Heart left ventricle (tissue), 16 donors: ENCODE measurements at places on chromosomes 1 and 21.
A peak's percentile ranks its signal among the peaks of the same experiment; 100 is the strongest.

DNA sequence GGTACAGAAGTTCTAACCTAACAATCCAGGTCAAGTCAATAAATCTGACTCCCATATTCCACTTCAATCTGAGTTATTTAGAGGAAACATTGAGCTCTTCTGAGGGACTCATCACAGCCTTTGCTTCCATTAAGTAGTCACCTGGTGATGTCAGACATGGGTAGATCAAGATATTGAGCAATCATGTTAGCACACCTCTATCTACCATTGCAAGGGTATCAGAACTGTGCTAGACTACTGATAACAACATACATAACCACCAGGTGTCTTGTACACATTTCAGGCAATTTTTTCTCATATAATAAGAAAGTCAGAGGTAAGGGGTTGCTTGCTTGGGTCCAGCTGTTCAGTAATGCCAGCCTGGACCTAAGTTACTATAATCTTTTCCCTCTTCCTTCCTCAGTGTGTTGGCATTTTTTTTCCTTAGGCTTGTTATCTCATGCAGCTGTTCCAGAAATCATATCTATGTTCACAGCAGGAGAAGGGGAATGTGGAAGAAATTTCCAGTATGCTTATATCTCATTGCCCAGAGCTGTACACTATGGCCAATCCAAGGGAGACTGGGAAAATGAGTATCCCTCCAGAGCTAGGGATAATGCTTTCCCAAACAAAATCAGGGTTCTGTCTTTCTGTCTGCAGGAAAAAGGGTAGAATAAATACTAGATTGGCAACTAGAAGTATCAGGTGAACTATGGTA is 52.3 kb downstream of the GRIK1 start:
- DNase-seq = no peak

DNA sequence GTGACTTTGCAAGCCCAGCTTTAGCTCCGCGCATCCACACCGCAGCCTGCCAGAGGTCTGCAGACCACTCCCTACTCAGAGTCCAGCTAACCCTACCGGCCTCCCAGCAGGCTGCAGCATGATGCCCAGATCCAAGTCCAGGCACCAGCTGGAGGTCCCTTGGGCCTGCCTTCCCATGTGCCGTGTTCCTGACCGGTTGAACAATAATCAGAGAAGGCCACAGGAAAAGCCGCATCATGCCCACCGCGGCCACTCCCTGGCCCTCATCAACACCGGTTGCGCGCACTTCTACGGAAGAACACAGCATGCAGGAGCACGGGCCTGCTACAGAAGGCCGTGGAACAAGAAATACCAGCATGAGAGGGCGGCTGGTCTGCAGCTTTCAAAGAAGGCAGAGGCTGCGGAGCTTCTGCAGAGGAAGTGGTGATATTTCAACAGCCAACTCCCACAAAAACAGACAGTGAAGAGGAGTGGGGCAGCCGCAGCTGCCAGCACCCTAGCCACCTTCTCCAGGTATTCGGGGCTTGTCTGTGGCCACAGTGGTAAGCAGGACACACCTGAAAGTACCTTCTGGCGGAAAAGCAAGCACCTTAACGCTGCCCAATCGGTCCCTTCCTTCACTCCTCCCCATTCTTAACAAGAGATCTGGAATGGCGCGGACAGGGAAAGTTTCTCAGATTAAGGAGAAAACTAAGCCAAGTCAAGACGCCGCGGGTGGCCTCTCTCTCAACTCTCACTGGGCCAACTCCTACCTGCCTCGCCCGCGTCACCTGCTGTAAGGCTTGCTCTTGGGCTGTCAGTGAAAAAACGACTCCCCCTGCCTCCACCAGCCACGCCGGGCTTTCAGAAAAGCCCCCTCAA is 1.5 kb downstream of the PGBD5 start:
- no peak for DNase-seq

DNA sequence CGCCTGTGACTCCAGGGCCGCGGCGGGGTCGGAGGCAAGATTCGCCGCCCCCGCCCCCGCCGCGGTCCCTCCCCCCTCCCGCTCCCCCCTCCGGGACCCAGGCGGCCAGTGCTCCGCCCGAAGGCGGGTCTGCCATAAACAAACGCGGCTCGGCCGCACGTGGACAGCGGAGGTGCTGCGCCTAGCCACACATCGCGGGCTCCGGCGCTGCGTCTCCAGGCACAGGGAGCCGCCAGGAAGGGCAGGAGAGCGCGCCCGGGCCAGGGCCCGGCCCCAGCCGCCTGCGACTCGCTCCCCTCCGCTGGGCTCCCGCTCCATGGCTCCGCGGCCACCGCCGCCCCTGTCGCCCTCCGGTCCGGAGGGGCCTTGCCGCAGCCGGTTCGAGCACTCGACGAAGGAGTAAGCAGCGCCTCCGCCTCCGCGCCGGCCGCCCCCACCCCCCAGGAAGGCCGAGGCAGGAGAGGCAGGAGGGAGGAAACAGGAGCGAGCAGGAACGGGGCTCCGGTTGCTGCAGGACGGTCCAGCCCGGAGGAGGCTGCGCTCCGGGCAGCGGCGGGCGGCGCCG is at the start of gene SIM2:
SIM2 (plus strand) TSS at position 135 of the 565 bp plus-strand sequence. CDS start 632 bp downstream, outside the sequence.
- no peak for DNase-seq

DNA sequence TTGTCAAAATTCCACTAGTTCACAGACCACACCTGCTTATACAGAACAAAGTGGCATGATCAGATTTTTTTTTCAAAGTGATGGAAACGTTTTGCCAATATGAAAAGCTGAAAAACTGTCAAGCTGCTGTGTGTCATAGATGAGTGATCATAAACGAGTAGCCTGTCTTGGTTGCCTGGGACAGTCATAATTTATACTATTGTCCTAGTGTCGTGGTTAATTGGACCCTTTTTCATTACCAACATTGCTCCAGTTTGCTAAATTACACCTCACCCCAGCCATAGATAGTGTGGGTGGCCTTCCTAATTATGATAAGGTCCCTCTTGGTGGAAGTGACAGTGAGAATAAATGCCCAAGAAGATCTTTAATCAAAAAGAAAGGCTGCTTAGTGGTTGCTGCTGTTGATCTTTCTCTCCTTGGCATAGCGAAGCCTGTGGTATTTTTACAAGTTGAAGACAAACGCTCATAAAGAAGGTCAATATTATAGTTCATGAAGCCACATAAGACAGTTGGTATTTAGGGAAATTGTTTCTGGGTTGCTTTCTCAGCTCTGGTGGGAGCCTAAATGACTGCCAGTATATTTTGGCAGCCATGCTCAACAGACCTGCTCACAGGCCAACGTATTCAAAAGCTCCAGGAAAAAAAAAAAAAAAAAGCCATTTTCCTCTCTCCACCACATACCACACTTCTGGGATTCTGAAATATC is 478.1 kb downstream of the PLA2G4A start:
- DNase-seq = no peak

GRCh38 chr1:2228694-2229036 is 546 bp downstream of the SKI start:
- DNase-seq = no peak

DNA sequence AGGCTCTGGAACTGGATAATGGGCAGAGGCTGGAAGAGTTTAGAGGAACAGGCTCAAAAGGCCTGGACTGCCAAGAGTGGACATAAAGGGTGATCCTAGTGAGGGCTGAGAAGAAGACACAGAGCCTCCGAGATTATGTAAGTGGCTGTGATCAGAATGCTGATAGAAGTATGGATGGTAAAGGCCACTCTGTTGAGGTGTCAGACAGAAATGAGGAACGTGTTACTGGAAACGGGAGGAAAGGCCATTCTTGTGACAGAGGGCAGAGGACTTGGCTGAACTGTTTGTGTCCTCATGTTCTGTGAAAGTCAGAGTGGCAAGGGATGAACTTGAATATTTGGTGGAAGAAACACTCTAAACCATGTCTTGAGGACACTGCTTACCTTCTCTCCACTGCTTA is 6.7 kb upstream of the ABCG1 start:
- DNase-seq = no peak

GRCh38 chr1:34924759-34925555 is 4.5 kb downstream of the DLGAP3 start:
- DNase-seq = peak; percentile 80

DNA sequence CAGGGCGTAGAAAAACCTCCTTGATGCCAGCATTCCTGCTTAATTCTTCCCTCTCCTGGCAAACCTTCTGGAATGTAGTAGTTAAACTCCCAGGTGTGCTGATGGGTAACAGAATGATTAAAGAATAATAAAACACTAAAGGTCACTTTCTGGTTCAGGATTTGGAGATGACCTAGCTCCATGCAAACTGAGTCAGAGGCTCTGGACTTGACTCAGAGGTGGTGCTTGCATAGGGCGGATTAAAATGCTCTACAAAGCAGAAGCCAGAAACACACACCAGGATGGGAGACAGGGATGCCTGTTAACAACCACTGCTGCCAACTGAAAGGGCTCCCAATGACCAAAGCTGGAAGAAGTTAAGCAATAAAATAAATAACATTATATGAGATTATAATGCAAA is 41.5 kb downstream of the KRTAP19-8 start:
- DNase-seq = no peak

GRCh38 chr1:29285771-29286170 is 49.4 kb downstream of the PTPRU start:
- no peak for DNase-seq

DNA sequence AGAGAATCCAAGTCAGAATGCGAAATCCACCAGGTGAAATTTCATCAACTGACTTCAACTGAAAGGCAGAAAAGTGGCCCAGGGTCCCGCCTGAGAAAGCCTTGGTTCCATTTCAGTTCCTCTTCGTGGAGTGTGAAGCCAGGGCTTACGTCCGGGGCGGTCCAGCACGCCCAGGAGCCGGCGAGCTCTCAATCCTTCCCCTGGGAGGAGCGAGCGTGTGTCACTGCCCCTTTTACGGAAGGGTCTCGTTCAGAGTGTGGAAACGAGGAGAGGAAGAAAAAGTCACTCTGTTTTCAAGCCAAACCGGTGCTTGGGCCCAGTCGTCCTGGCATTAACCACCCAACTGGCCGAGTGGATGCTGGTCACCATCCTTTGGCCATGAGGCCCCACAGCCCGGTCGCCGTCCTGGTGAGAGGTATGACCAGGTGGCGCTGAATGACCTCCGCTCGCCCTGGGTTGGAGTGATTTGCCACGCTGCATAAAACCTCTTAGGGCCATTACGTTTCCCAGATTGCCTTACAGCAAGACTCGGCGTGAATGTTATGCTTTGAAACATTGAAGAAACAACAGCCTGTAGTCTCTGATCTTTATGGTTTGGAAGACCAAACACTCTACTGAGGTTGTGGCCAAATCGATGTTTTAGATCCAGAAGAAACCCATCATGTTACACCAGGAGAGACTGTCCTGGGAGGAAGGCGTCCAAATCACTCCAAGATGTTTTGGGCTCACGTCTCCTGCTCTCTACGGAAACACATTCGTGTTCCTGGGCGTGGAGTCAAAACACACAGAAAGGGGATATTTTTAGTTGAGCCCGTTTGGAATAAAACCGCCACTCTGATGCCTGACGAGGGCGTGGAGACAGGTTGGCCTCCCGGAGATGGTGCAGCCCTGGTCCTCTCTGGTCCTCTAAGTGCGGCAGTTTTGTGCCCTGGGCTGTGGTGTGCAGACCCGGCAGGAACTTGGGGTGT is 93.6 kb upstream of the ACTRT2 start:
- DNase-seq = no peak

DNA sequence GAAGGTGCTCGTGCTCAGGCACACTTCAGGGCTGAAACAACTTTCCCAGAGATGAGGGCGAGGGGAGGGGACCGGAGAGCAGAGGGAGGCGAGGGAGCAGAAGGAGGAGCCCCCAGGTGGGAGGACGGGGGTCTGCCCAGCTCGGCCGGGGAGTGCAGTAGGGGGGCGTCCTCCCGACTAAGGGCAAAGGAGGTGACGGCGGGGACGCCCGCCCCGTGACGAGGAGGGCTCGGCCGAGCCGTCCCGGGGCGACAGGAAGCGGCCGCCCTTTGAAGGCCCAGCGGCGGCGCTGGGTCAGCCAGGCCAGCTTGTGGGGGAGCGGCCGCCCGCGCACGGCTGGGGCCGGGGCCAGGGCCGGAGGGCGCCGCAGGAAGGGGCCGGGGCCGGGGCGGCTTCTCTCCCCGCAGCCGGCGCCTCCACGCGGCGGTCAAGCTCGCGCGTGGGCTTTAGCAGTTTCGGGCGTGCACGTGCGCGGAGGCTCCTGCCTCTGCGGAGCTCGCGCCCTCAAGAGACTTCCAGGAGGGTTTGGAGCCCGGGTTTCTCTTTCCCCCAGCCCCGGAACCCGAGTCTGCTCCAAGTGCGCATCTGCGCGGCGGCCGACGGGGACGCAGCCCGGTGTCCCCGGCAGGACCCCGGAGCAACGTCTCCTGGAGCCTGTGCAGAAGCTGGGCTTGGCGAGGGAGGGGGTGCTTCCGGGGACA is 100.8 kb upstream of the SLC45A1 start:
- peak; percentile 56 for DNase-seq

GRCh38 chr1:63916485-63917360 is 142.9 kb downstream of the ROR1 start:
- no peak for DNase-seq

DNA sequence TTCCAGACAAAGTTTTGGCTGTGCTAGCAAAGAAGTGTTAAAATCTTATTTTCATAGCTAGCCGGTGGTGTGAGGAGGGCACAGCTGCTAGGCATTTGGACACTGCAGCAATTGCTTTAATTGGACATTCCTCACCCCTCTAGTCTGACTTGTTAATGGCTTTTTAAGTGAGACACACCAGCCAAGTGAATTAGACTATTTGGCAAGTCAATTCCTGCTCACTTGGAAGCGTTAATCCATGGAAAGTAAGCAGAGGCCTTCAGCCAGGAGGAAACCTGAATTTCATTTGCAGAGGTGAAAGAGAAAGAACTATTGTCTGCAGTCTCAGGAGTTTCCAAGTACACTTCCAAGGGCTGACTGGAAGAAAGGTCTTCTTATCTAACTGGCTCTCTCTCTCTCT is 175.7 kb downstream of the ST6GALNAC3 start:
- DNase-seq = no peak

DNA sequence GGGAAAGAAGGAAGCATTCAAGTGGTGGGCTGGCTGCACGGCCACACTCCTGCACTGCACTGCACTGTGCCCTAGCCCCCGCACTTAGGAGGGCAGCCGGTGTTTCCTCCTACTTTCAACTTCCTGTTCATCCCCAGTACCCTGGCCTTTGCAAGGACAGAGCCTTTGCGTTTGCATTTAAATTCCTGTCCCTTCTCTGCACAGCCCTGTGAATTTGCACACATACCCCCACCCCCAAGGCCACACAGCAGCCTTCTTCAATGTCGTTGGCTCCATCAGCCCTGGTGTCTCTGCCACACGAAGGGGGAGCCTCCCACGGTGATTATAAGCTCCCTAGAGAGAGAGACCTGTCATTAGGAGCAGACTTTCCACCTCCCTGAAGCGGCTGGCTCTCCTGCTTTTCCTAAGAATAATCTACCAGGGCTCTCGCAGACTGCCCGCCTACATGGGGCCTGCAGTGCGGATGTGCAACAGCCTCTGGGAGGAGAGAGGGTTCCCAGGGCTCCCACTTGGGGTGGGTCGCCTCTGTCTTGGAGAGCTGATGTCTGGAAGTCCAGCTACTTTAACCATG is 13.2 kb upstream of the SLC45A3 start:
- no peak for DNase-seq

- peak; percentile 39 for DNase-seq
Observed at GRCh38 chr1:174051956-174052355, 29.8 kb upstream of the RC3H1 start.

DNA sequence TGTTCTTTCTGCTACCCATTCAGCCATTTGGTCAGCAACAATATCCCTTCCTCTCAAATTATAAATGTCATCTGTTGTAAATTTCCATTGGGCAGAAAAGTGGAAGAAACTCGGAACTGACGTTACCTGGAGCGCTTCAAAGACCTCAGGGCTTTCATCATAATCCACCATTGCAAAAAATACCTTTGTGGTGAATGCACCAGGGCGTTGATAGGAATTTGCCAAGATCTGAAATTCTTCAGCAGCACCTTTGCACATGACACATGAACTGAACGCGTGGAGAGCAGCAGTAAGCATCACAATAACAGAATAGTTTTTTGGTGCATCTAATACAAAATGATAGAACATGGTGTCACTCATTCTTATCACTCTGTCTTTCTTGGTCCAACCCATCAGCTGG is 3.1 kb upstream of the TEKT2 start:
- no peak for DNase-seq
